Endothelial cell of umbilical vein (primary cell): ENCODE measurements at places on chromosomes 4 and X.
A peak's percentile ranks its signal among the peaks of the same experiment; 100 is the strongest.

DNA sequence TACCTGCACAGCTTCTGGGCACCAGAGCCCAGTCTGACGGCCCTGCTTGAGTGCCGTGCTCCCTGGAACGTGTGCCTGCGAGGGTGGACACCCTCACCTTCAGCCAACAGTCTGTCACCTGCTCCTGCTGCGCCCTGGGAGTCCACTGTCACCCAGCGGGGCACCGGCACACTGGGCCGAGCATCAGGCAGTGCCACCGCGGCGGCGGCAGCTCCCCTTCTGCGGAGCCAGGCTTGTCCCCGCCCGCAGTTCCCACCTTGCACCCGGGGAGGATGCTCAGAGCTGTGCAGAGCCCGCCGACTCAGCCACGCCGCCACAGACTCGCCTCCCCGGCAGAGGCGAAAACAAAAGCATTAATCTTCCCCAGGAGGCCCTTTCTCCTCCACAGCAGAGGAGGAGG is 86.8 kb downstream of the ABLIM2 start:
- no peak overlapping the region for H3K4me3 ChIP-seq
- H3K36me3 ChIP-seq, result no peaks in the 10 kb centered on the region
- H3K27me3 ChIP-seq, result peaks cover 8% of the 10 kb centered on the region
- no peak overlapping the region for H3K27ac ChIP-seq
- DNase-seq, result no peak

DNA sequence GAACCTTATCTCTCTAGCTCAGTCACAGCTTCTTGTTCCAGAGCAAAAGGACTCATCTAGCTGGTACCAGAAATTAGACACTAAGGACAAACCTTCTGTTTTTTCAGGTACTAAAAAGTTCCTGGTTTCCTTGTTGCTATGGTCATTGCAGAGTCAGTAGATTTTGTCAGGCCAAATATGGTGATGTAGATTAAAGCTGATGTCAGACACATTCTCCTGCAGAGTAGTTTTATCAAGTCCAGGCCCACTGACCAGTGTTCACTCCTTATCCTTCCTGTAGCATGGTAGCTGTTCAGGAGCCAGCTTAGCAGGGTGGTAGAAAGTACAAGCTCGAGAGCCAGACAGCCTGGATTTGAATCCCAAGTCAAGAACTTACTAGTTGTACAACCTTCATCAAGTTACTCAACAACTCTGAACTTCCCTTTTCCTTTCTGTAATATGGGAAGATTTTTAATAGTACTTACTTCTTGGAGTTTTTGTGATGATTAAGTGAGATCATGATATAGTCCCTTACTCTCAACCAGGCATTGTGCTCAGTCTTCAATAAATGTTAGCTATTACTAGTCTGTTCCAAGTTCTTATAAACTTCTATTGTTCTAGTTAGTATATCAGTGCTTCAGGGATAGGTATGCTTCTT is 17.9 kb downstream of the OCRL start:
- H3K27me3 ChIP-seq, result no peaks in the 10 kb centered on the region
- H3K36me3 ChIP-seq, result no peaks in the 10 kb centered on the region
- H3K4me3 ChIP-seq, result no peak overlapping the region

- peaks cover 5% of the 10 kb centered on the region for H3K4me1 ChIP-seq
- no peaks in the 10 kb centered on the region for H3K36me3 ChIP-seq
- peak overlapping the region; percentile 46 for H3K4me3 ChIP-seq
- H3K27me3 ChIP-seq, result no peaks in the 10 kb centered on the region
These were observed 715 bp downstream of the ZMAT1 start for GRCh38 chrX:101931136-101931487.

DNA sequence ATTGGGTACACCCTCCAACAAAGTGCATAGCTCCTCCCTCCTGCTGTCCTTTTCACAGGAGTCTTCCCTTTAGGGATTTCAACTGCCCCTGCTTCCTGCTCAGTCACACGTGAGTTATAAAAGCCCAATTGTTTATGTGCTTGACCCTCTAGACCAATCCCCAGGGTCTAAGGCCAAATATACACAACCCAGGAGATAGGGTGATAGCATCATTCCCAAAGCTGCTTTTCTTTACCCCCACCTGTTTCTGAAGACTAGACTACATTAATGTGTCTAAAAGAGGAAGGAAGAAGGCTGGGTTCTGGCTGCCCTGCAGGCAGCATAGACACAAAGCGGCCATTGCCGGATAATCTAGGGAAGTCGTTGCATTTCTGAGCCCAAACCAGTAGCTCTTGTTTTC is 526.7 kb upstream of the FRG1 start:
- no peaks in the 10 kb centered on the region for H3K27me3 ChIP-seq
- no peaks in the 10 kb centered on the region for H3K36me3 ChIP-seq
- no peaks in the 10 kb centered on the region for H3K4me1 ChIP-seq
- no peak for DNase-seq
- no peak overlapping the region for H3K4me3 ChIP-seq
- H3K27ac ChIP-seq, result no peak overlapping the region

DNA sequence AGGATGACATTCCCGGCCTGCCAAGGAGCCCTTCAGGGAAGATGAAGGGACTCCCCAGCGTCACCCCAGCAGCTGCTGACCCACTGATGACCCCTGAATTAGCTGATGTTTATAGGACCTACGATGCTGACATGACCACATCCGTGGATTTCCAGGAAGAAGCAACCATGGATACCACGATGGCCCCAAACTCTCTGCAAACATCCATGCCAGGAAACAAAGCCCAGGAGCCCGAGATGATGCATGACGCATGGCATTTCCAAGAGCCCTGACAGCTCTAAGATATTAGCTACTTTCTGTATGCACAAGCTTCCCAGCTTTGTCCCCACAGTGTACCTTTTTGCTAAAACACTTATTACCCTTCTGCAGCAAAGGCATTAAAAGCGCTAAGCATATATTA is 14.4 kb downstream of the AMBN start:
- no peak for DNase-seq
- no peaks in the 10 kb centered on the region for H3K36me3 ChIP-seq
- no peaks in the 10 kb centered on the region for H3K4me1 ChIP-seq
- H3K27me3 ChIP-seq, result peaks cover 8% of the 10 kb centered on the region

DNA sequence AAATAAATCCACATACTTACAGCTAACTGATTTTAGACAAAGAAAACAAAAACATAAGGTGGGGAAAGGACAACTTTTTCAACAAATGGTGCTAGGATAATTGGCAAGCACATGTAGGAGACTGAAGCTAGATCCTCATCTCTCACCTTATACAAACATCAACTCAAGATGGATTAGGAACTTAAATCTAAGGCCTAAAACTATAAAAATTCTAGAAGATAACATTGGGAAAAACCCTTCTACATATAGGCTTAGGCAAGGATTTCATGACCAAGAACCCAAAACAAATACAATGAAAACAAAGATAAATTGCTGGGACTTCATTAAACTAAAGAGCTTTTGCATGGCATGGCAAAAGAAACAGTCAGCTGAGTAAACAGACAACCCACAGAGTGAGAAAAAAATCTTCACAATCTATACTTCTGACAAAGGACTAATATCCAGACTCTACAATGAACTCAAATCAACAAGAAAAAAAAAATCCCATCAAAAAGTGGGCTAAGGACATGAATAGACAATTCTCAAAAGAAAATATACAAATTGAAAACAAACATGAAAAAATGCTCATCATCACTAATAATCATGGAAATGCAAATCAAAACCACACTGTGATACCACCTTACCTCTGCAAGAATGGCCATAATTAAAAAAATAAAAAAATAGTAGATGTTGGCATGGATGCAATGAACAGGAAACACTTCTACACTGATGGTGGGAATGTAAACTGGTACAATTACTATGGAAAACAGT is 14.1 kb upstream of the AFP start:
- H3K36me3 ChIP-seq, result no peaks in the 10 kb centered on the region
- no peak for DNase-seq
- H3K4me1 ChIP-seq, result no peaks in the 10 kb centered on the region
- peaks cover 2% of the 10 kb centered on the region for H3K27me3 ChIP-seq
- H3K27ac ChIP-seq, result no peak overlapping the region
- H3K4me3 ChIP-seq, result no peak overlapping the region

GRCh38 chrX:101057093-101057714 is 5.3 kb upstream of the TRMT2B start:
- H3K4me3 ChIP-seq, result no peak overlapping the region
- H3K36me3 ChIP-seq, result no peaks in the 10 kb centered on the region
- DNase-seq, result peak; percentile 88
- peaks cover 11% of the 10 kb centered on the region for H3K4me1 ChIP-seq
- H3K27me3 ChIP-seq, result no peaks in the 10 kb centered on the region

GRCh38 chrX:153496590-153496959 is 1.8 kb downstream of the BGN start:
- no peak for DNase-seq
- H3K4me3 ChIP-seq, result peak overlapping the region; percentile 65
- H3K4me1 ChIP-seq, result peaks cover 27% of the 10 kb centered on the region
- H3K36me3 ChIP-seq, result no peaks in the 10 kb centered on the region
- H3K27me3 ChIP-seq, result no peaks in the 10 kb centered on the region
- peak overlapping the region; percentile 25 for H3K27ac ChIP-seq

GRCh38 chr4:101667348-101667747 is 123.2 kb upstream of the BANK1 start:
- H3K4me1 ChIP-seq, result no peaks in the 10 kb centered on the region
- H3K27me3 ChIP-seq, result no peaks in the 10 kb centered on the region
- no peaks in the 10 kb centered on the region for H3K36me3 ChIP-seq
- DNase-seq, result no peak
- H3K4me3 ChIP-seq, result no peak overlapping the region

GRCh38 chr4:53614591-53614990 is 23.3 kb upstream of the LNX1 start:
- H3K27ac ChIP-seq, result no peak overlapping the region
- no peaks in the 10 kb centered on the region for H3K27me3 ChIP-seq
- no peaks in the 10 kb centered on the region for H3K36me3 ChIP-seq
- no peak overlapping the region for H3K4me3 ChIP-seq

- H3K36me3 ChIP-seq, result no peaks in the 10 kb centered on the region
- H3K4me3 ChIP-seq, result no peak overlapping the region
- H3K27me3 ChIP-seq, result peaks cover 6% of the 10 kb centered on the region
- no peak for DNase-seq
These were observed 35.7 kb downstream of the STBD1 start for GRCh38 chr4:76342191-76342590.

GRCh38 chr4:15513545-15513944 is 43.9 kb downstream of the CC2D2A start:
- no peak overlapping the region for H3K4me3 ChIP-seq
- H3K27ac ChIP-seq, result no peak overlapping the region
- H3K36me3 ChIP-seq, result peaks cover 2% of the 10 kb centered on the region
- no peak for DNase-seq
- no peaks in the 10 kb centered on the region for H3K27me3 ChIP-seq

GRCh38 chrX:3407781-3408180 is 61.3 kb upstream of the MXRA5 start:
- H3K27me3 ChIP-seq, result no peaks in the 10 kb centered on the region
- H3K27ac ChIP-seq, result no peak overlapping the region
- no peaks in the 10 kb centered on the region for H3K36me3 ChIP-seq
- no peak for DNase-seq
- no peak overlapping the region for H3K4me3 ChIP-seq
